Left renal pelvis (tissue), 4 donors: ENCODE measurements at places on chromosomes 6 and 20.

DNA sequence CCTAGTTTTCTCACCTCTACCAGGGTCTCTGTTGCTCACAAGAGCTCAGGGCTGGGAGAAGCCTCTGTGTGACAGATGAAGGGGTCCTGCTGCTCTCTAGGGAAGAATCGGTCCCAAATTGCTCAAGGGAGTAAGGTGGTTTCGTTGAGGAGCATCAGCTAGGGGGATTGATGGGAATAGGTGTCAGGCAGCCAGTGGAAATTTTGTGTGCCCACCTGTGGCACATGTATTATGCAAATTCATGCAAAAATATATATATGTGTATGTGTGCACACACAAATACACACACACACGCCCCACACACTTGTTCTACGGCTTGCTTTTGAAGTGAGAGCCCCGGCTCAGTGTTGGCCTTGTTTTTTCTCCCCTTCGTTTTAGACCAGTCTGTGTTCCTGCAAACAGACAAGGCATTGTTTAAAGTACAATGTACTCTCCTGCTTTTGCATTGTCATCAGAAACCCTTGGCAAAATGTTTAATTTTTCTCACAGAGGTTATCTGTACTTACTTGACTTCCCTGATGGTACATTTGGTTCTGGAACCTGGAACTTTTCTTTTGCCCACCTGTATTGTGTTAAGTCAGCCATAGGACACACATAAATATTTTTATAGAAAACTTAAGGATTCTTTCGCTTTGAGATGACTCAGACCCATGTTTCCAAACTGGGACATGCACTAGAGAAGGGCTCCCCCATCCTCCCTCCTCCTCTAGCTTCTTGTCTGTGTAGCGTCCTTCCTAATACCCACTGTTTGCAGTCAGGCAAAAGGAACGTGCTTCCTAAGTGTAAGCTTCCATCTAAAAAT is 26.7 kb downstream of the FOXO3 start:
- DNase-seq, result no peak

DNA sequence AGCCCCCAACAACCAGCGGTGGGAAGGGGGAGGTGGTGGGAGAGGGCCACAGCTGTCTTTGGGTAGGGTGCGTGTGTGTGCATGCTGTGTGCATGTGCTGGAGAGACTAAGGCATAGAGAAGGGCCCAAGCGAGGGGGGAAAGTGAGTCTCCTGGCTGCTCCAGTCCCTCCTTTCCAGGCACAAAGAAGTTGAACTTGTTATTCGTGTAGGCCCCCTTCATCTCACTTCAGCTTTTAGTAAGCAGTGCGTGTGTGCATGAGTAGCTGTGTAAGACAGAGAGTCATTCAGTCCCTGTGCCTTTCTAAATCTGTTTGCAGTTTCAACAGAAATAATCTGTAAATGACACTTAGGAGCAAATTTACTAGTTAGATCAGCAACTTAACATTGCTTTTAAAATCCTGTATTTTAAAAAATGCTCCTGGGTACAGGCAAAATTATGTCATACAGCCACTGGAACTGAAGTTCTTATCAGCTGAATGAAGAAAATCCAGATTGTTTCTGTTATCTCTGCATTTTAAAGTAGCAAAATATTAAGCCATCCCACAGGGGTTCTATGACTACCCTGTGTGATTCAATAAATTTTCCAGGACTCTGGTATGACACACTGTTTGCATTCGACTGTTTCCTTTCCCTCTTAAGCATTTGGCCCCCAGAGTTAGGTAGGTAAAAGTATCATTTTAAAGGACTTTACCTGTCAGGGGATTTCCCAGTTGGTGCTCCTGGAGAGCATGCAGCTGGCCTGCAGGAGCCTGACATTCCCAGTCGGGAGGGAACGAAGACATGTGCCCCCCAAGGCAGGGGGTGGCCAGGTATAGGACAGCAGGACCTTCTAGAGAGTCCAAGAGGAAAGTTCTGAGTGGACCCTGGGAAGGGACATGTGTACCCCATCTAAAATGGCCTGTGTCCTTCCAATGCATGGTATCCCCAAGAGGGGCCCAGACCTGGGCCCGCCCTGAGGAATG is 39.0 kb downstream of the MTRES1 start:
- DNase-seq, result no peak

GRCh38 chr6:137217801-137218472 is 1.2 kb downstream of the IFNGR1 start:
- no peak for DNase-seq

GRCh38 chr6:130982941-130983456 is 80.0 kb downstream of the EPB41L2 start:
- DNase-seq, result no peak

GRCh38 chr6:17621003-17621402 is 20.9 kb downstream of the FAM8A1 start:
- no peak for DNase-seq

- DNase-seq, result no peak
Observed at GRCh38 chr6:11392778-11393507, 144.6 kb upstream of the TMEM170B start.

- DNase-seq, result no peak
Observed at GRCh38 chr20:38170826-38171674, 6.0 kb upstream of the TGM2 start.

DNA sequence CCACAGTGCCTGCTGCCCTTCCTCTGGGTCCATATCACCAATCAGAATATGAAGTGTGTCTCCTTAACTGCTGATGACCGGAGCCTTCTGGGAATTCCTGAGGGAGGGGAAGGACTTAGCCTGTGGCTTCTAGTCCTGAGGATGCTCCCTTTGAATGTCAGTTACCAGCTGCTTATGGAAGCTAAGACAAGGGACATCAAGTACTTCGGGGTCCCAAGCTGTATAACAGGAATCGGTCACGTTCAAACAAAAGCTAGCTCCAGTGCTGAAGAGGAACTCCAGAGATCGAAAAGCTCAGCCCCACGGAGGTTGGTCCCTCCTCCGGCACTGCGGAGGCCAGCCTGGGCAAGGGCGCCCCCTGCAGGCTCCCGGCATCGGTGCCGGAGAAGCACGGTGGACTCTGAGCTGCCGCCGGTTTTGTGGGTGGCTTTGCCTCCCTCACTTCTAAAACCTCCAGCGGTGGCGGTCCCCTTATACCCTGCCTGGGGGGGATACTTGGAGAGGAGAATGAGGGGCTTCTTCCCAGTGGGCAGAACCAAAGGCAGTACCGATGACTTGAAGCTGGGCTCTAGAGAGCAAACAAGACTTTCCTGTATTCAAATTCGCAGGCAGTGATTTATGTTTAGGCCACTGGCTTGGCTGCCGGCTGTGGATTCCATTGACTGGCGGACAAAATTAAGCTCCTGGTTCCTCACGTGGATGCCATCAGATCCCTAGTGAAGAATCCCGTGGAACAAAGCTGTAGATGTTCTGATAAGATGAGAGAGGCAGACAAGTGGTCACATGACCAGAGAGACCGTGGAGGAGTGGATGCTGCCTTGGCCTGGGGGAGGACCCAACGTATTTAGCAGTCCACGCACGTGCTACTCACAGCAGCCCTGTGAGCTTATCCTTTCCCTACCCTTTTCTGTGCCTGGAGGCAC is 16.2 kb upstream of the UBR2 start:
- DNase-seq, result peak; percentile 73

DNA sequence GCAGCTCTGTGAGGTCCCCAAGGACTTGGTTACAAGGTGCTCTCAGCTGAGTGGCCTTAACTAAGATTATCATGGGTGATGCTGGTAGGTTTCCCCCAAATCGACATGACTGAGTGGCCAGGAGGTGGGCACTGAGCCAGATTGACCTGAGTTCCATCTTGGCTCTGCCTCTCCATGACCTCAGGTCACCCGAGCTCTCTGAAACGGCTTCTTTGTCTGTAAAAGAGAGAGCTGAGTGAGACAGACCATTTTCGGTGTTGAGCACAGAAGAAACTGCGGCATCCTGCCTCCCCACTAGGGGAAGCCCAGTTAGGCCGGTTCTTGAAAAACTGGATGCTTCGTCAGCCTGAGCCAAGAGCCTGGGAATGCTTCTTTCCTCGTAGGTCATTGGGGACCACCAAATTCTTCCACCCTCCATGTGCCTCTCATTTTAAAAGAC is 14.1 kb upstream of the STX16 start:
- DNase-seq, result no peak

GRCh38 chr6:166772518-166772917 is 145.5 kb upstream of the RPS6KA2 start:
- DNase-seq, result no peak

GRCh38 chr6:73932866-73933265 is 236.9 kb downstream of the CD109 start:
- no peak for DNase-seq

GRCh38 chr20:7748624-7749023 is 191.6 kb downstream of the HAO1 start:
- no peak for DNase-seq

- DNase-seq, result no peak
Observed at GRCh38 chr6:82385961-82386360, 22.3 kb downstream of the TPBG start.

DNA sequence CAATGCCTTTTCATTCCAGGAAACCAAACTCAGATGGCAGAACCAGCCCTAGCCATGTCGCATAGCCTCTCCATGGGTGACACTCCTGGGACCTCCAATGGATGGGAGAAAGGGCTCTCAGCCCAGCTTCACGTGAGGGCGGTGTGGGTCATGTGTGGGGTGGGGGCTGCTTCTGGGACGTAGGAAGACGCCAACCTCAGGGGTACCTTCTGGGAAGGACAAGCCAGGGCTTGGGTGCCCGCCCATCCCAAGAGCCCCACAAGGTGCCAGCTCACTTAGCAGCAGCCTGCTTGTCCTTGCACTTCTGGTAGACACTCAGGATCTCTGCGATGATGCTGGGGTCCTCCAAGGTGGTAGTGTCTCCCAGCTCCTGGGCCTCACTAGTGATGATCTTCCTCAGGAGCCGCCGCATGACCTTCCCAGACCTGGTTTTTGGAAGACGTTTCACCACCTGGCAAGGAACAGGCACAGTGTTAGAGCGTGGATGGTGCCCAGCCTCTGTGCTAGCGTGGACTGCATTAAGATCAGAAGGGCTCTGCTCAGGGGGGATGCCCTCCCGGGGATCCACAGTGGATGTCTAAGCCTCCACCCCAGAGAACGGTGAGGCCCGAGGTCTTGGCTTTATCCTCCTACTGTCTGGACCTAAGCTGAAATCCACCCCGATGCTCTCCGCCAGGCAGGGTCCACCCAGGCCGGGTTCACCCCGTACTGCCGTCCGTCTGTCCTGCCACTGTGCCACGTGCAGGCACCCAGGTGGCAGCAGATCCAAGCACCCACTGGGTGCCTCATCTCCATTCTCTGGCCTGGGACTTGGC is 15.1 kb upstream of the APMAP start:
- no peak for DNase-seq

GRCh38 chr20:50261471-50262212 is 71.0 kb downstream of the CEBPB start:
- DNase-seq, result no peak

GRCh38 chr6:39091220-39091619 is 23.8 kb downstream of the SAYSD1 start:
- no peak for DNase-seq

DNA sequence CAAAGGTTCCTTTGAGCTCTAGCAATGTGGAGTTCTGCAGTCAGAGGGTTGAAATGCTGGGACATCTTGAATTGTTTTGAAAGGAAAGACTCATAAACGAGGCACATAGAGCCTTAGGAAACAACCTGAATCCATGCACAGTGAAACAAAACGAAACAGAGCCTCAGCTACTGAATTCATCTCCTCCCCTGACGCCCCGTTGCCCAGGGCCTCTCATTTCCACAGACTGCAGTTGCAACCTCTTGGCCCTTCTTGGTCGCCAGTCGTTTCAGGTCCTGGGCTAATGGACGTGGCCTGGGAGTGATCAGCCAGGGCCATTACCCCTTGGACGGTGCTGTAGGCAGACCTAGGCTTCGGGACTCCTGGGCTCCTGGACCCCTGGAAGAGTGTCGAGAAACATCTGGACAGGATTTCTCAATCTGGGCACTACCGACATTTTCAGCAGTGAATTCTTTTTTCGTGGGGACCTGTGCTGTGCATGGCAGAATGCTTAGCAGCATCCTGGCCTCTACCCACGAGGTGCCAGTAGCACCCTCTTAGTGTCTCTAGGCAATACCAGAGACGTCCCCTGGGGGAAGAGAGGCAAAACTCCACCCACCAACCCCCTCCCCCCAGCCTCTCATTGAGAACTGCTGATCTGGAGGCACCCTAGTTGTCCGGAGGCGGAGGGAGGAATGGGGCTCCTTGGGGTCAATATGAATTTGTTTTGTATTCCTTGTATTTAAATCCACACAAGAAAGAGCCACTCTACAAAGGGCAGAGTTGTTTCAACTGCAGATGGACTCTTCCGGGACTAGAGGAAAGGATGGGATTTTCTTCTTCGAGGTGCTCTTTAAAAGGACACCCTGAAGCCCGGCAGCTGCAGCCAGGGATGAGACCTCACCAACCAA is 50.2 kb downstream of the TMEM242 start:
- no peak for DNase-seq

DNA sequence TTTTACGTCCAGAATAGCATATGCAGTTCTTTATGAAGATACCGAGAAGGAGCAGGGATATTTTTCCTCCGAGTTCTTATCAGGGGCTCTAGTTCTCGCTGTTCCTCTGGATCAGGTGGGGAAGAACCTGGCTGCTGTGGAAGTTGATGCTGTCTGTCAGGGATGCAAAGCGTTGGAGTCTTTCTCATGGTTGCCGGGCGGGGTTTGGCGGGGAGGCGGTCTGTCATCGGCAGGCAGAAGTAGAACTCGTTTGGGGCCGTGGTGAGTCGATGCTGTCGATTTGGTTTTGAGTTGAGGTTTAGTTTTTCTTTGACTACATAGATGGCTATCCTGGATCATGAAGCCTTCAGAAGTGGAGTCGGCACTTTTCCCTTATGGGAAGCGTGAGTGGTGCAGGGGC is 691.2 kb downstream of the QKI start:
- DNase-seq, result no peak

GRCh38 chr6:169370054-169370453 is 116.4 kb upstream of the THBS2 start:
- DNase-seq, result no peak

DNA sequence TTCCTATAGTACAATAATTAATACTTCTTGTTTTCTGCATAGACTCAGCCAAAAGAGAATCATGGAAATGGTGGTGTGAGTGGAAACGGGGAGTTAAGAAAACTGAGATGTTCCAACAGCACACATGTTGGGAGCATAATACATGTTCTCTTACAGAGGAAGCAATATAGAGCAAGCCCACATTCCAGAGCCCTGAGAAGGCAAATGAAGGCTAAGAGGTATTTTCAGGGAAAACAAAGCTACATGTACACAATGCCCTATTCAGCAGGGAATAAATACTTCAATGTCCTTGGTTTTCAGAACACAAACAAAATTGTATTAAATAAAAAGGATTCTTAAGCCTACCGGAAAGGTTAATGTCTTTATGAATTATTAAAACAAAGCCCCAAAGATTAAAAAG is 35.1 kb upstream of the SMIM8 start:
- no peak for DNase-seq

- no peak for DNase-seq
Observed at GRCh38 chr6:142804490-142804889, 140.5 kb downstream of the HIVEP2 start.

- DNase-seq, result no peak
Observed at GRCh38 chr20:18388860-18389259, 78.0 kb downstream of the DZANK1 start.
